Stimulated activated naive B cell treated with anti-CD40 and anti-IgM and Interleukin-4, amounts not matched to agents 10 μg/mL and 1 μg/mL and 100 μg/mL, for 72 hours (primary cell): ENCODE measurements at places on chromosomes 12 and 14.

- peaks cover 66% of the 10 kb centered on the region for H3K27me3 ChIP-seq
- no peaks in the 10 kb centered on the region for H3K36me3 ChIP-seq
- DNase-seq, result no peak
- peaks cover 7% of the 10 kb centered on the region for H3K4me1 ChIP-seq
These were observed 51.8 kb upstream of the EML1 start for GRCh38 chr14:99741227-99741976.

GRCh38 chr12:21350975-21351374 lies 16.3 kb upstream of the SLCO1A2 start:
- H3K27ac ChIP-seq, result no peak overlapping the region
- H3K36me3 ChIP-seq, result no peaks in the 10 kb centered on the region
- H3K27me3 ChIP-seq, result no peaks in the 10 kb centered on the region
- H3K4me1 ChIP-seq, result no peaks in the 10 kb centered on the region
- H3K4me3 ChIP-seq, result no peak overlapping the region

GRCh38 chr12:70876952-70877351 lies 43.6 kb downstream of the PTPRR start:
- H3K4me3 ChIP-seq, result no peak overlapping the region
- DNase-seq, result no peak
- H3K36me3 ChIP-seq, result no peaks in the 10 kb centered on the region
- no peaks in the 10 kb centered on the region for H3K4me1 ChIP-seq
- H3K27ac ChIP-seq, result no peak overlapping the region
- H3K27me3 ChIP-seq, result no peaks in the 10 kb centered on the region

- peaks cover 3% of the 10 kb centered on the region for H3K36me3 ChIP-seq
- H3K27me3 ChIP-seq, result peaks cover 45% of the 10 kb centered on the region
- H3K4me3 ChIP-seq, result no peak overlapping the region
- no peak for DNase-seq
- H3K4me1 ChIP-seq, result no peaks in the 10 kb centered on the region
- no peak overlapping the region for H3K27ac ChIP-seq
These were observed 47.9 kb downstream of the SDR9C7 start for GRCh38 chr12:56886319-56886718.

GRCh38 chr12:39144613-39145061 lies 239.2 kb upstream of the CPNE8 start:
- DNase-seq, result no peak
- no peaks in the 10 kb centered on the region for H3K4me1 ChIP-seq
- H3K27ac ChIP-seq, result no peak overlapping the region
- peaks cover 4% of the 10 kb centered on the region for H3K36me3 ChIP-seq
- H3K27me3 ChIP-seq, result peaks cover 31% of the 10 kb centered on the region
- H3K4me3 ChIP-seq, result no peak overlapping the region

DNA sequence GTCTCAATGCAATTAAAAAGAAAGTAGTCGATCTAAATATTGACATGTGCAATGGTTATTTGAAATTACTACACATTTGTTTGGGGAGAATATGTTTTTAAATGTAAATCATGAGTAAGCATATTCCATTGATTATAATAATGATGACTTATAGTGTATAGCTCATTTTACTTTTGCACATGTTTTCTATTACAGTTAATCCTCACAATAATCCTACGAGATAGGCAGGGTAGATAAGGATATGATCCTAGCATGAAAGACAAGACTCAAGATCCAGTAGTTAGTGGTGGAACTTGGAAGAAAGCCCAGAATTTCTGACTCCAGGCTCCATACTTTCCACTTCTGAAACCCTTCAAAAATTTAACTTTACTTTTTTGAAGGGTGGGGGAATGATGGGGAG lies 94.0 kb downstream of the NAV3 start:
- H3K36me3 ChIP-seq, result no peaks in the 10 kb centered on the region
- H3K27me3 ChIP-seq, result no peaks in the 10 kb centered on the region
- H3K4me1 ChIP-seq, result no peaks in the 10 kb centered on the region
- DNase-seq, result no peak
- no peak overlapping the region for H3K4me3 ChIP-seq

DNA sequence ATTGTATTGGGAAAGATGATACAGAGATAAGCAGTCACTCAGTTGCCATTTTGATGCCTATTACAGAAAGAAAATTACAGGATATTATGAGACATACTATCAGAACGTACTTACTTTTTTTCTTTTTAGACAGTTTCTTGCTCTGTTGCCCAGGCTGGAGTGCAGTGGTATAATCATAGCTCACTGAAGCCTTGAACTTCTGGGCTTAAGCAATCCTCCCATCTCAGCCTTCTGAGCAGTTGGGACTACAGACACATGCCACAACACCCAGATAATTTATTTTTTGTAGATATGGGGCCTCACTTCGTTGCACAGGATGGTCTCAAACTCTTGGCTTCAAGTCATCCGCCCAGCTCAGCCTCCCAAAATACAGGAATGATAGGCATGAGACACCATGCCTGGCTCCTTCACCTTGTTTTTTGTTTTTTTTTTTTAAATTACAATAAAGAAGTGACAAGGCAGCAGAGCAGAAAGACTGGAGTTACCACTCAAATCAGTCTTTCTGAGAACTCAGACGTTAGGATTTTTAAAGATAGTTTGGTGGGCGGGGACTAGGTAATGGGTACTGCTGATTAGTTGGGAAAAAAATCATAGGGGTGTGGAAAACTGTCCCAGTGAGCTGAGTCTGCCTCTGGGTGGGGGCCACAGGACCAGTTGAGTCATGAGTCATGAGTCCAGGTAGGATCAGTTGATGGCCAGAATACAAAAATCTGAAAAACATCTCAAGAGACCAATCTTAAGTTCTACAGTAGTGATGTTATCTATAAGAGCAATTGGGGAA lies 11.5 kb upstream of the CPM start:
- peaks cover 9% of the 10 kb centered on the region for H3K4me1 ChIP-seq
- no peak overlapping the region for H3K27ac ChIP-seq

GRCh38 chr12:94133964-94134795 lies 14.2 kb upstream of the PLXNC1 start:
- no peaks in the 10 kb centered on the region for H3K27me3 ChIP-seq
- DNase-seq, result no peak
- H3K27ac ChIP-seq, result no peak overlapping the region
- H3K4me3 ChIP-seq, result no peak overlapping the region

- peaks cover 5% of the 10 kb centered on the region for H3K27me3 ChIP-seq
- no peaks in the 10 kb centered on the region for H3K36me3 ChIP-seq
- no peak for DNase-seq
- no peak overlapping the region for H3K4me3 ChIP-seq
- no peak overlapping the region for H3K27ac ChIP-seq
These were observed 9.8 kb downstream of the RIMBP2 start for GRCh38 chr12:130706311-130706710.

- H3K27ac ChIP-seq, result no peak overlapping the region
- peaks cover 47% of the 10 kb centered on the region for H3K27me3 ChIP-seq
These were observed 19.4 kb upstream of the KRT18 start for GRCh38 chr12:52929538-52929937.

DNA sequence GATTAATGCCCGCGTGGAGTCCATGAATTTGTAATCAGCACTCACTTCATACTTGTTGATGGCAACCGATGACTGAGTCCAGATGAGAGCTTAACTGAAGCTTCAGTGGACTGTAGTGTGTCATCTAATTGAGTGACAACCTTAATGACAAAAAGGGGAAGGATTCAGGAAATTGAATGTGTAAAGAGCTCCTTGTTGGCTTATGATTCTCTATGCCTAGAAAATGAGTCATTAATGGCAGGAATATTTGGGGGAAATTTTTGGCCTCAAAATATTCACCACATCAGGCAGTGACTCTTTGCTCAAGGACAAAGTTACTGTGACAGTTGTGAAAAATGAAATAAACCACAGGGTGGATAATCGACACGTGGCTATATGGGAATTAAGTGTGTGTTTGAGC lies 55.3 kb upstream of the STON2 start:
- H3K27me3 ChIP-seq, result peaks cover 6% of the 10 kb centered on the region
- no peak overlapping the region for H3K4me3 ChIP-seq

DNA sequence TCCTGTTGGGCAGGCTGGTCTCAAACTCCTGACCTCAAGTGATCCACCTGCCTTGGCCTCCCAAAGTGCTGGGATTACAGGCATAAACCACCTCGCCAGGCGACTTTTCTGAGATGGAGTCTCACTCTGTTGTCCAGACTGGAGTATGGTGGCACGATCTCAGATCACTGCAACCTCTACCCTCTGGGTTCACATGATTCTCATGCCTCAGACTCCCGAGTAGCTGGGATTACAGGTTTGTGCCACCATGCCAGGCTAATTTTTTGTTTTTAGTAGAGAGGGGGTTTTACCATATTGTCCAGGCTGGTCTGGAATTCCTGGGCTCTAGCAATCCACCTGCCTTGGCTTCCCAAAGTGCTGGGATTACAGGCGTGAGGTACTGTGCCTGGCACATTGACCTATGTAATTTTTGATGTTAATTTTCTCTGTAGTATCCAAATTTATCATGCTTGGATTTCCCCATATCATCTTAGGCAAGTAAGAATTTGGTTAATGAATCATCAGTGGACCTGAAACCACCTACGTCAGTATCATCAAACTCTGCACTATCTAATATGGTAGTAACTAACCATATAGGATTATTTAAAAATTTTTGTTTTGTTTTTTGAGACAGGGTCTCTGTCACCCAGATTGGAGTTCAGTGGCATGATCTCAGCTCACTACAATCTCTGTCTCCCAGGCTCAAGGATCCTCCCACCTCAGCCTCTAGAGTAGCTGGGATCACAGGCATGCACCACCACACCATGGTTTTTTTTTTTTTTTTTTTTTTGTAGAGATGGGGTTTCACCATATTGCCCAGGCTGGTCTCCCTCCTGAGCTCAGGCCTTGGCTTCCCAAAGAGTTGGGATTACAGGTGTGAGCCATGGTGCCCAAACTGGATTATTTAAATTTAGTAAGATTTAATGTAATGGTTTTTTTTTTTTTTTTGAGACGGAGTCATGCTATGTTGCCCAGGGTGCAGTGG lies 11.9 kb upstream of the ATP5F1B start:
- H3K27ac ChIP-seq, result peak overlapping the region; percentile 91
- H3K27me3 ChIP-seq, result no peaks in the 10 kb centered on the region

- H3K4me1 ChIP-seq, result no peaks in the 10 kb centered on the region
- no peak for DNase-seq
- no peak overlapping the region for H3K27ac ChIP-seq
- H3K27me3 ChIP-seq, result peaks cover 30% of the 10 kb centered on the region
- no peak overlapping the region for H3K4me3 ChIP-seq
These were observed 37.2 kb upstream of the RBM19 start for GRCh38 chr12:114003286-114003685.

DNA sequence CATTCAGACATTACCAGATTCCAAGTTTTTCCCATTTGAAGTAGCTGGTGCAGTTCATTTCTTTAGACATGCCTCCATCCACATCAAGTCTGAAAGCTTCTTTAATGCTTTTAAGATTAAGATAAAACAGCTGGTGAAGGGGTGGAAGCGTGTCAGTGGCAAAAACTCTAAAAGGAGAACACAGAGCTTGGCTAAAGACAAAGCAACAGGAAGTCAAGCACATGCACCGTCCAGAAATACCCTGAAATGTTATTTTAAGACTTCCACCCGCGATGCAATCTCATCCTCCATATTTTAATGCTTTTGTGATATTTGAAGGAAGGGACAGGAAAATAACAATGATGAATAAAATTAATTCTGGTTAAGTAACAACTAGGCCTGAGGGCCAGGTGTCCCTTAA lies 31.8 kb downstream of the PPM1H start:
- peaks cover 5% of the 10 kb centered on the region for H3K4me1 ChIP-seq
- no peaks in the 10 kb centered on the region for H3K36me3 ChIP-seq
- no peaks in the 10 kb centered on the region for H3K27me3 ChIP-seq
- H3K27ac ChIP-seq, result no peak overlapping the region
- no peak for DNase-seq

DNA sequence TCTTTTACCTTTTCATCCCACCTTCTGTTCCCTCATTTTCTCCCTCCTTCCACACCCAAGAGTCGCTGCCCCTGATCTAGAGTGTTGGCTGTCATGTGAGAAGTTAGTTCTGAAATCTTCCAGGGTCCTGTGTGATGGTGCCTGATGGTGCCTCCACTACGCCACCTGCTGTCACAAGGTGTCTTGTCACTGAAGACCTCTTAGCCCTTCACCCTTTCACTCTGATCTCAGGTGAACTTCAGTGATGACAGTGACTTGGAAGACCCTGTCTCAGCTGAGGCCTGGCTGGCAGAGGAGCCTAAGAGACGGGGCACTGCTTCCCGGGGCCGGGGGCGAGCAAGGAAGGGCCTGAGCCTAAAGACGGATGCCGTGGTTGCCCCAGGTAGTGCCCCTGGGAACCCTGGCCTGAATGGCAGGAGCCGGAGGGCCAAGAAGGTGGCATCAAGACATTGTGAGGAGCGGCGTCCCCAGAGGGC lies 7.6 kb upstream of the PFDN5 start:
- H3K4me1 ChIP-seq, result peaks cover 12% of the 10 kb centered on the region
- no peak overlapping the region for H3K4me3 ChIP-seq
- peak overlapping the region; percentile 40 for H3K27ac ChIP-seq
- H3K36me3 ChIP-seq, result peaks cover 50% of the 10 kb centered on the region

DNA sequence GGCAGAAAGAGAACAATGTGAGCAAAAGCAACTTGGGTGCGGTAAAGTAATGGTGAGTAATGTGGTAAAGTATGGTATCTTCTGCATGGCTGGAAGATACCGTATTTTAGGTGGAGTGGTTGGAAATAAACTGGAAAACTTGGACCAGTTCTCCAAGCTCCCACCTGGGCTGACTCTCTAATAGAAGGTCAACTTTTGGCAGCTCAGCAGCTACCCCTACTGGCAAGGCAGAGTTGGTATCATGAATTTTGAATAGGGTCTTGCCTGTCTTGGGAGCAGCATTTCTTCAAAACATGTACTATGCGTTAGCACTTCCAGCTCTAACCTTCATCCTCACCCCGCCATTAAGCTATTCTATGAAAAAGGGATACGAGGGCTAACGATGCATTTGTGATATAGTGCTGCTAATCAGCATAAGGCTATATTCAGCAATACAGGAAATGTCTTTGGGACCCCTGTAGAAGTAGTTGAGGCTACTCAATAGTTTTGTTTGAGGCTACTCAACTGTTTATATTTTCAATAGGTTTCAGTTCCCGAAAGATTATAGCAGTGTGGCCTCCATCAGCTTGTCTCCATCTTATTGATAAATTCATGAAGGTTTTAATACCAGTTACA lies 276.3 kb upstream of the FAR2 start:
- no peaks in the 10 kb centered on the region for H3K4me1 ChIP-seq
- H3K36me3 ChIP-seq, result no peaks in the 10 kb centered on the region
- H3K4me3 ChIP-seq, result no peak overlapping the region
- H3K27ac ChIP-seq, result no peak overlapping the region
- H3K27me3 ChIP-seq, result no peaks in the 10 kb centered on the region

GRCh38 chr12:32312049-32312670 lies 87.2 kb upstream of the FGD4 start:
- H3K4me1 ChIP-seq, result peaks cover 10% of the 10 kb centered on the region
- no peaks in the 10 kb centered on the region for H3K36me3 ChIP-seq
- no peak for DNase-seq
- H3K27ac ChIP-seq, result no peak overlapping the region
- no peaks in the 10 kb centered on the region for H3K27me3 ChIP-seq

GRCh38 chr12:3658327-3659163 lies 94.4 kb downstream of the CRACR2A start:
- DNase-seq, result no peak
- H3K4me1 ChIP-seq, result no peaks in the 10 kb centered on the region
- H3K36me3 ChIP-seq, result peaks cover 30% of the 10 kb centered on the region
- H3K27me3 ChIP-seq, result no peaks in the 10 kb centered on the region
- H3K27ac ChIP-seq, result no peak overlapping the region
- no peak overlapping the region for H3K4me3 ChIP-seq

GRCh38 chr14:75204116-75204515 lies 27.7 kb upstream of the TMED10 start:
- no peak for DNase-seq
- no peaks in the 10 kb centered on the region for H3K36me3 ChIP-seq
- no peaks in the 10 kb centered on the region for H3K27me3 ChIP-seq
- no peak overlapping the region for H3K4me3 ChIP-seq
- no peak overlapping the region for H3K27ac ChIP-seq

GRCh38 chr12:105319691-105320209 lies 10.7 kb upstream of the C12orf75 start:
- H3K4me3 ChIP-seq, result no peak overlapping the region
- H3K27ac ChIP-seq, result no peak overlapping the region
- DNase-seq, result no peak
- peaks cover 4% of the 10 kb centered on the region for H3K27me3 ChIP-seq
- H3K36me3 ChIP-seq, result no peaks in the 10 kb centered on the region
- no peaks in the 10 kb centered on the region for H3K4me1 ChIP-seq
